ENCODE measurements at places on chromosomes 1 and 21.

DNA sequence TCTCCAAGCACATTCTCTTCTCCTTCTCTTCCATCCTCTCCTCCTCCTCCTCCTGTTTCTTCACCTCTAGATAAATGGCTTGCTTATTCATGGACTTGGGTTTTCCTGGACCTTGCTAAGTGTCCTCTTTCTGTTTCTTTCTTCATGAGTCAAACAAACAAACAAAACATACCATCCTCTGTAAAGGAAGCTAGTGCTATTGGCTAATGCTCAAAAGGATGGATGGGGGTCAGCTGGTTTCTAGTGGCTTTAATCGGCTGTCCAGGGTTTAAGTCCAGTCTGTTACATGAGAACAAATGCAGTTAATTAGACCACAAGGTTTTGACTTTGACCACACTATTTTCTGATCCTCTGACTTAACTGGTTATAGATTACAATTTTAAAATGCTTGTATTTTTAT is 83.8 kb upstream of the TSPAN2 start:
- DNase-seq: no peak

GRCh38 chr1:29437946-29438345 is 201.6 kb downstream of the PTPRU start:
- no peak for DNase-seq

DNA sequence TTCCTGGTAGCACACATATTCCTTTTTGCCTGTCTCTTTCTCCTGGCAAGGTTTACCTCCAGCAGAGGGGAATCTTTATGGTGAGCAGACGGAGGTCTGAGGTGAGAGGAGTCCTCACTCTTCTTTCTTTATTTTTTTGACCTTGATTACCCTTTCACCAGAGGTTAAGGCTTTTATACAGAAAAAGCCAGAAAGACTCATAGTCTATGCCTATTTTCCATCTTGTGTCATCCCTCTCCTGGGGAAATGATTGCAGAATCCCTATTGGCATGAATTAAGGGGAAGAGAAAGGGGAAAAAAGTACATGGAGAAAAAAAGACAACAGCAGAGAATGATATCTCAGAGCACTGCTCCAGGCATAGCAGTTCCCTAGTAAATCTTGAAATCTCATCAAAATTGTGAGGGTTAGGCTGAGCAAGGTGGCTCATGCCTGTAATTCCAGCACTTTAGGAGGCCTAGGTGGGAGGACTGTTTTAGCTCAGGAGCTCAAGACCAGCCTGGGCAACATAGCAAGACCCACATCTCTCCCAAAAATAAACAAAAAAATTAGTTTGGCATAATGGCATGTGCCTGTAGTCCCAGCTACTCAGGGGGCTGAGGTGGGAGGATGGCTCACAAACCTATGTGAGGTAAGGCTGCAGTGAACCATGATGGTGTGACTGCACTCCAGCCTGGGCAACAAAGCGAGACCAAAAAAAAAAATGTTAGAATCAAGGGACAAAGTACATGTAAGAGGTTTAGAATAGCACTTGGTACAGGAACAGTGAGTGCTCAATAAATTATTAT is 1.2 kb upstream of the XPR1 start:
- DNase-seq: no peak

DNA sequence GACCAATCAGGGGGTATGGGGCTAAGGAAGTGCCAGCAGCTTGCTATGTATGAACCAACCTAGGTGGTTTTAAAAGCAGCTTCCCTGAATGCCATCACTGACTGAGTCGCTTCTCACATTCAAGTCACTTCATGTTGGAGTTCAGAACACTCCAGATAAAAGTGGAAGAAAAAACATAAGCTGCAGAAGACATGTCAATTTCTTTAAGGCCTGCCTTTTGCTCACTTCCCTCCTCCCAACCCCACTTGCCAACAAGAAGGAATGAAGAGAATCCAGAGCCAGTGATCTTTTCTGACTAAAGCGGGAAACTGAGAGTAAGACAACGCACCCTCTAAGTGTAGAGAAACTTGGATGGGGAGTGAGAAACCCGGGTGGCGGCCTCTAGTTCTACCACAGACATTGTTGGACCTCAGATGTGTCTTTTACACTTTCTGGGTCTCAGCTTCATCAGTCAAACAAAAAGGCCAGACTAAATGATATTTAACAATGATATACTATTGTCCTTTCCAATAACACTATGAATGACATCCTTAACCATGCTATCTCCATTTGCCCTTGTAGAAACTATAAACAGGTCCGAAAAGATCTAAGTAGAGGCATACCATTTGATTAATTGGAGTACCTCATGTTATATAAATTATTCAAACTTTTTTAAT is 54.1 kb downstream of the LUZP1 start:
- no peak for DNase-seq

DNA sequence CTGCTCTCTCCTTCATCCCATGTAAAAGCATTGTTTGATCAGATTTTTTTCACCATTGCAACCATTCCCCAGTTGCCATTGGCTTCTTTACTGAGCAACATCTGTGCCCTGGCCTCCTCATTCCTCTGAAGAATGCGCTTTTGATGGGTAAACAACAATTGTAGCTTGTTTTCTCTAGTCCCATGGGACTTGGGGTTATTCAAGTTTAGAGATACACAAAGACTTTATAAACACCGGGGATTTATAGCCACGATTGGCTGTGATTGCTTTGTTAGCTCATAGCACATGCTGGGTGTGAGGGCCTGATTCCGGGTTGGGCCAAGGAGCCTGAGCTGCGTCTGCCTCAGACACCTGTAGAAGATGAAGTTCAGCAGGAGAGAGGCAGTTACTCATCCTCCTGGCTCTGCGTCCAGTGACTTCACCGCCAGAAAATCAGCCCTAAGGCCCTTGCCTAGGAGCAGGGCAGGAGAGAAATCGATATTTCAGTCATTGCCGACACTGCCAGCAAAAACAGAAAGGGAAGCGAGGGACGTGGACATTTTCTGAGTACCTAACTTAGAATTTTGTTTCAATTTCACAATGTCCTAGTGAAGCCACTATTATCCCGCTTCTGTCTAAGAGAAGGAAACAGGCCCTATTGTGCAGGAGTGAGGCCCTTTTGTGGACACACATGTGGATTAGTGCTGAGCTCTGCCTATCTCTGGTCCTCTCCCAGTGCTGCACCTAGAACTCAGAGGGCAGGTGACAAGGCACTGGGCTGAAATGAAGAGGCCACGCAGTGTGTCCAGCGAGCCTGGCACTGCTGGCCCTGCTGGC is 159.8 kb upstream of the USP24 start:
- DNase-seq: no peak

DNA sequence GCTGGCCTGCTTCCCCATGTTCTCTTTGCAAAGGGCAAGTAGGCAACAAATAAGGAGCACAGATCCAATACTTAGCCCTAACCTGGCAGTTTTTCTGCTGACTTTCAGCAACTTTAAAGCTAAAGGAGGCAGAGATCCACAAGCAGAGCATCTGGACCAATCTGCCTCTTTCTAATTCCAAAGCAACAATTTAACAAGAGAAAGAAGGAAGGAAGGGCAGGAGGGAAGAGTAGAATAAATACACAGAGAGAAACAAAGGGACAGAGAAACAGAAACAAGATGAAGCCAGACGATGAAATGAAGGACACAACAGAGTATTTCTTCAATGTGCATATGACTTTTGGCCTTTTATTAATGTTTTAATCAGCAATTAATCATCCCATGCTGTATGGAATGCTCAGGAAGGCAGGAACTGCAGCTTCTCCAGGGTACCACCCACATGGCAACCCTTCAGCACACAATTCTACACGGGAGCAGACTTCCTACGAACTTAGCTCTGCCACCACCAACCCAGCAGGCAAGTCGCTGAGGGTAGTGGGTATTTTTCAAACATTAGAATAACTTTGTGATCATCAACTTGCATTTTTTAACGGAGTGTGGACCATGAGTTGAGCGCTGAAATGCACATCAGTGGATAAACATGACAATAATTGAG is 15.3 kb downstream of the CLCC1 start:
- DNase-seq: no peak

GRCh38 chr1:85611856-85612255 is 31.3 kb downstream of the CCN1 start:
- DNase-seq: no peak

GRCh38 chr1:26996665-26997064 is 3.2 kb downstream of the TRNP1 start:
- no peak for DNase-seq

- DNase-seq: no peak
These were observed 64.8 kb upstream of the GALNT2 start for GRCh38 chr1:230002164-230002803.

- DNase-seq: no peak
These were observed 156.0 kb upstream of the PTBP2 start for GRCh38 chr1:96565546-96565945.

GRCh38 chr21:15329191-15329590 is 264.4 kb upstream of the NRIP1 start:
- no peak for DNase-seq

GRCh38 chr1:110436635-110437034 is 14.3 kb upstream of the PROK1 start:
- no peak for DNase-seq

DNA sequence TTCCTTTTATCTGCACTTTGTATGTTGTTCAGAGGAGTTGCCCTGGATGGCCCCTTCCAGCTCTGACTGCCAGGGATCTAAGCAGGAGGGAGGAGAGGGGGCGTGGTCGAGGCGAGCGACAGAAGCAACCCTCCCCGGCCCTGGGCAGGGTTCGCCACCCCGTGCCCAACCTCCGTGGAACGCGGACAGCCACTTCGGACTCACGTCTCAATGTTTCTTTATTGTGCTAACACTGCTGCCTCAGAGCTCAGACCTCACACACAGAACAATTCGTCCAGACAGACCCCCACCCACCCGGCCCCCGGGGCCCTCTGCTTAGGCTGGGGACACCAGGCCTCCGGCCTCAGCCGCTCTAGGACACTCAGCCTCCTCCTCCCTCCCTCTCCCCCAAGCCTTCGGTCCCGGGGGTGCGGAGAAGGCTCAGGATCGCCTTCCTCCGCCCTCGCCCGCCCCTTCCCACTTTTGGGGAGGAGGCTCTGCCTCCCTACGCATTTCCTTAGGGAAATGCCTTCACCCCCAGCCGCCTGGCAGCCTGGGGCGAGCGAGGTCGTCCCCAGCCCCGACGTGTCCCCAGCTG is 8.3 kb downstream of the VSIG8 start:
- peak; percentile 57 for DNase-seq

DNA sequence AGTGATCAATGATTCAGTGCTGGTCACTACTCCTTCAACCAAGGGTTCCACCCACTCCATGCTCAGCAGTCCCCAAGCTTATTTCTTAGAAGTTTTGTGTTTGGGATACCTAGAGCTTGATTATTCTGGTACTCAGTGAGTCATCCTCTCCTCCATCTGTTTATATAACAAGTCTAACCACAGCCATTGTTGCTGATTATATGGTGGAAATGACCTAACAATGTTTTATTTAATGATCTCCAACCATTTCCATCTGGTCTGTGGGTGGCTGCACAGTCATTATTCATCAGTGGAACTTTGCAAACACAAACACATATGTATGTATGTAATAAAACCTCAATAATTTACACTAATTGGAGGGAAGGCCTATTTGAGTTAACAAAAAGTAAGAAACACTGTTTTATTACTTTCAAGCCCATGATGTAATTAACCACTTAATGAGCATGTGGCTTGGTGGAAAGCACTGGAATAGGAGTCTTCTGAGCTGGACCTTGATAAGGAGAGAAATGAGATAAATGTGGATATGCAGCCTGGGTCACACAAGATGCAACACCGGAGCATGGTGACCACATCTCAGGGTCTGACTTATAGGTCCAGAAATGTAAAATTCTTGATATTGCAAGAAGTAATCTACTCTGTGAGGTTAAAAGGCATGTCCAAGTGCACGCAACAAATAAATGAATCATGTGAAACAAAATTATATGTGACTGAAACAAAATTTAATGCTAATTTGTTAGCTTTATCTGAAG is 99.0 kb upstream of the WLS start:
- no peak for DNase-seq

DNA sequence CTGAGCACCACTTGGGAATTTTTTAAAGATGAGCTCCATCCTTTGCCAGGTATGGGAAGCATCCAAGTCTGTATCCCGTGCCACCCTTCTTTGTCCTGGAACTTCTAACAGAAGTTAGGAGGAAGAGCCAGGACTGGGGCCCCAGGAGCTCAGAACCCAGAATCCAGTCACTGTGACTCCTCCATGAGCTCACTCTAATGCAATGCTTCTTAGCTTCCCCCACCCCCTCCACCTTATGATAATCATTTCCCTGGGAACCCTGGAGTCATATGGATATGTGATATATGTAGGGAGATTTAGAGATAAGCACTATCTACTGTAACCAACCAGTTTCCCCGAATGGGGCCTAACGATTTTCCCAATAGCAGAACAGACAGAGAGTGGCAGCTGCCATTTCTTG is 758 bp upstream of the SPRR5 start:
- no peak for DNase-seq

DNA sequence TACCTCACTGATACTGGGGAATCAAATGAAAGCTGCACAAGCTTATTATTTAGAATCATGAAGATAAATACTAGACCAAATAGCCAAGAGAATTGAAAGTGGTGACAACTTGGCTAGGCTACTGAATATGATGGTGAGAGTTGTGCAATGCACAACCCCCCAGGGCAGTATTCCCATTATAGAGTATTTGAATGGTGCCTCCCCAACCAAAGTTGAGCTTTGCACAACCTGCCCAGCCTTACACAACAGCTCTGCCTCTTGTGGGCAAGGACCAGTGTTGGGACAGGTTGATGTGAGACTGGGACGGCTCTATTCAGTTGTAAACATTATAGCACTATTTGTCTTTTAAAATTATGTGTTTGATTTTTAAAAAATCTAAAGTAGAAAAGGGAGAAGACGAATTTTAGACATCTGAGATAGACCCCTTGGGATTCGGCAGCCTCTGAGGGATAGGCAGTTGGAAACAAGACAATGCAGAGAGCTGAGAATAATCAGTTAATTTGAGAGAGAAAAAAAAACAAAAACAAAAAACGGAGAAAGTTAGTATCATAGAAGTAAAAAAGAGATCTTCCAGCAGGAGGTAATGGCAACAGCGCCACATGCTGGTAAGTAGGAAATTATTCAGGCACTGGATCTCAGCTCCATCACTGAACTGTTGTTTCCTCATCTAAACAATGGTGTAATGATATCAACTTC is 91.0 kb upstream of the KCNA3 start:
- DNase-seq: peak; percentile 32

- no peak for DNase-seq
These were observed 39.7 kb upstream of the IFNLR1 start for GRCh38 chr1:24226749-24227148.

- no peak for DNase-seq
These were observed 36.6 kb downstream of the CCDC185 start for GRCh38 chr1:223429821-223430220.

DNA sequence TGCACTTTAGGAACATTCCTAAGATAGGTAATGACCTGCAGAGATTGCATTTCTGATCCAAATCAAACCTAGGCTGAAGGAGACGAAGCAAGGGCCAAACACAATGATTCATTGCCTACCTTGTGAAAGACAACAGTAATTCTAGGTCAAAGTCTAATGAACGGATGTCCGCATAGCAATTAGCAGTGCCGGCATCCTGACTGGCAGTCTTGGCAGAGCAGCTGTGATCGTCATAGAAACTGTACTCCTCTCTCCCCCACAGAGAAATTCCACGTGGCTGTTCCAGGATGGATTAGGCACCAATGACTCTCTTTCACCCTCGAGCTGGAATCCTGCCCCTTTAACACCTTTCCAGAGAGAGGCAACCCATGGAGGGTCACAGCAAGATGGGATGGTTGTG is 28.9 kb upstream of the VAV3 start:
- no peak for DNase-seq

GRCh38 chr1:85850238-85850637 is 142.0 kb upstream of the ZNHIT6 start:
- peak; percentile 6 for DNase-seq
